Stimulated activated CD8-positive, alpha-beta memory T cell treated with anti-CD3 and anti-CD28 coated beads, Interleukin-12 subunit alpha, Interleukin-12 subunit beta, amount 100 ng/mL, for 1 hour (primary cell): ENCODE measurements at places on chromosomes 1 and 21.

GRCh38 chr1:24294228-24294672, 24.9 kb upstream of the GRHL3 start:
- DNase-seq: no peak

GRCh38 chr1:56754708-56755479, 64.3 kb downstream of the FYB2 start:
- no peak for DNase-seq

DNA sequence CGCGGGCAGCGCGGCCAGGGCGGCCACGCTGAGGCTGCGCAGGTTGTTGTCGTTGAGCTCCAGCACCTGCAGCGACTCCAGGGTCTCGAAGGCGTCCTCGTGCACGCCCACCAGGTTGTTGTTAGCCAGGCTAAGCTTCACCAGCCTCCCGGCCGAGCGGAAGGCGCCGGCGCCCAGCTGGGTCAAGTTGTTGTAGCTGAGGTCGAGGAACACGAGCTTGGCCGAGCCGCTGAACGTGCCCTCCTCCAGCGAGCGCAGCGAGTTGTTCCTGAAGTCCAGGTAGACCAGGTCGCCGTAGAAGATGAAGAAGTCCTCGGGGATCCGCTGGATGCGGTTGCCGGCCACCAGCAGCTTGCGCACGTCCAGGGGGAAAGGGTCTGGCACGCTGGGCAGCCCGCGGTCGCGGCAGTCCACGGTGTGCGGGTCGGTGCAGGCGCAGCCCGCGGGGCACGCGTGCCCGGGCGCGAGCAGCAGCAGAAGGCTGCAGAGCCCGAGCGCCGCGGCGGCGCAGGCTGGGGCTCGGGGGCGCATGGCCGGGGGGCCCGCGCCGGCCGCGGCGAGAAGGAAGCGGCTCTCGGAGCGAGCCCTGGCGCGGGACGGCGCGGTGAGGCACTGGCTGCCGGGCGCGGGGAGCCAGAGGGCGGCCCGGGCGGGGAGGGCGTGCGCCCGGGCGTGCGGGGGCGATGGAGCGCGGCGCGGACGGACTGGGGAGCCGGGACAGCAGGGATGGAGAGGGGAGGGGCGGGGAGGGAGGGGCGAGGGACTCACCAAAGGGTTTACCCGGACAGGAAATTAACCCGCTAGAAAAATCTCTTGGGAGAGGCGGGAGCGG, 524 bp downstream of the LRRC38 start:
- no peak for DNase-seq

- no peak for DNase-seq
Observed at GRCh38 chr1:104648269-104648691, 898.6 kb downstream of the AMY1C start.

GRCh38 chr1:80274256-80274655, 1267.7 kb upstream of the ADGRL4 start:
- DNase-seq: no peak

GRCh38 chr1:85047472-85048295, 616 bp downstream of the MCOLN3 start:
- no peak for DNase-seq

- no peak for DNase-seq
Observed at GRCh38 chr1:52238887-52239707, 97.2 kb downstream of the ZFYVE9 start.

GRCh38 chr1:150235294-150235851, 539 bp downstream of the ANP32E start:
- no peak for DNase-seq

DNA sequence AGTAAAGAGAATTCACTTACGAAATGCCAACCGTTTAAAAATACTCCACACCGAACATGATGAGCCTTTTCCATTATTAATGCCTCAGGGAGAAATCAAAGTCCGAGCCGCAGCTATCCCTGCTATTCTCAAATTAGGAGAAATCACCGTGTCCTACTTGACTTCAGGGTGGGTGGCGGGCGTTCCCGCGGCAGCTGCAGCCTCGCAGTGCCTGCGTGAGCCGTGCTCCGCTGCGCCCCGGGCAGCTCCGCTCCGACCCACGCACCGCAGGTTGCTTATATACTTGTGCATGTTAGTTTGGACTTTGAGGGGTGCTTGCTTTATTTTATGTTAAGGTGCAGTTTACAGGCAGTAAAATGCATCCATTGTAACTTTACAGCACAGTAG, 35.6 kb upstream of the PCBP3 start:
- no peak for DNase-seq

DNA sequence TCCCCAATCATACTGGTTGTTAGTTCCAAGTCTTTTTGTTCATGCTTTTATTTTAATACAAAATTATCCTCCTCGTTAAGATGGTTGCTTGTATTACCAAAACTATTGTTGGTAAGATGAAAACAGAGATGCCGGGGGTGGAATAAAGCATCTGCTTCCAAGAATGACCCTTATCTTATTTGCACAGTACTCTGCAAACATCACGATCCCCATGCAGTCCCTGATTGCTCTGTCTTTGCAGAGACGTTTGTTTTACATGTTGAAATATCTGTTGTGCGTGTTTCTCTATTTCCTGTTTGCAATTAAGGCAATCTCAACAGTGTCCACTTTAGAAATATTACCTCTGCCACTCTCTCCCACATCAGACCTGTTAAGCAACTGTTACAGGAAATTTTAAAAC, 141.3 kb upstream of the NCAM2 start:
- no peak for DNase-seq

GRCh38 chr1:248891758-248892157, 14.3 kb upstream of the PGBD2 start:
- no peak for DNase-seq

GRCh38 chr1:14610761-14611160, 12.3 kb downstream of the KAZN start:
- no peak for DNase-seq

GRCh38 chr1:35345439-35345981, 77.0 kb downstream of the ZMYM4 start:
- no peak for DNase-seq

DNA sequence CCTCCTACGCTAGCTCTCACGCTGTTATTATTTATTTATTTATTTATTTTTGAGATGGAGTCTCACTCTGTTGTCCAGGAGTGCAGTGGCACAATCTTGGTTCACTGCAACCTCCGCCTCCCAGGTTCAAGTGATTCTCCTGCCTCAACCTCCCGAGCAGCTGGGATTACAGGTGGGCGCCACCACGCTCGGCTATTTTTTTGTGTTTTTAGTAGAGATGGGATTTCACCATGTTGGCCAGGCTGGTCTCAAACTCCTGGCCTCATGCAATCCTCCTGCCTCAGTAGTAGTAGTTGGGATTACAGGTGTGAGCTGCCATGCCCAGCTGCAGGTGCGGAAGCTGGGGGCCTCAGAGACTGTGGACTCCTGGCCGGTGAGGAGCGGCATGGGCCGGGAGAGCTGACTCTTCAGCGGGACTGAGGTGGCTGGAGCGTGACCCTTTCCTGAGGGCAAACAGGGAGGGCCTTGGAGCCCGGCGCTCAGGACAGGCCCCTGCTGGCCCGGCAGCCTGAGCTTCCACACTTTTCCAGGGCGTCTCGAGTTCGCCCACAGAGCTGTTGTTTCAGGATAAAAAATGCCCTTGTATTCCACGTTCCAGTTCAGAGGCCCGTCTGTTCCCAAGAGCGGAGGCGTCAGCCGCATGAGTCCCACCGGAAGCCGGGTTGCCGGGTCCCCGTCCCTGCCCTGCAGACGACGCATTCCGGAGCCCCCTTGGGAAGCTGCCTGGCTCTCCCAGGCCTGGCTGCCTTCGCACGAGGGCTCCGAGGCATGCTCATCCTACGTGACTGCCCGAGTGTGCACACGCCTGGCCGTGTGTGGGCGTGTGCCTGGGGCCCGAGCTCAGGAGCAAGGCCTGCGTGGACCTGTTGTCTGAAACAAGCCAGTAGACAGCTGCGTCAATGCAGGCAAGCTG, 126.2 kb downstream of the SIK1 start:
- no peak for DNase-seq

GRCh38 chr1:5720936-5721335, 271.3 kb downstream of the NPHP4 start:
- DNase-seq: no peak

- no peak for DNase-seq
Observed at GRCh38 chr1:33007190-33008050, 29.3 kb downstream of the AK2 start.

GRCh38 chr1:33473900-33474299, 1.5 kb downstream of the ZSCAN20 start:
- no peak for DNase-seq

GRCh38 chr1:230591678-230592077, 50.6 kb upstream of the COG2 start:
- no peak for DNase-seq

DNA sequence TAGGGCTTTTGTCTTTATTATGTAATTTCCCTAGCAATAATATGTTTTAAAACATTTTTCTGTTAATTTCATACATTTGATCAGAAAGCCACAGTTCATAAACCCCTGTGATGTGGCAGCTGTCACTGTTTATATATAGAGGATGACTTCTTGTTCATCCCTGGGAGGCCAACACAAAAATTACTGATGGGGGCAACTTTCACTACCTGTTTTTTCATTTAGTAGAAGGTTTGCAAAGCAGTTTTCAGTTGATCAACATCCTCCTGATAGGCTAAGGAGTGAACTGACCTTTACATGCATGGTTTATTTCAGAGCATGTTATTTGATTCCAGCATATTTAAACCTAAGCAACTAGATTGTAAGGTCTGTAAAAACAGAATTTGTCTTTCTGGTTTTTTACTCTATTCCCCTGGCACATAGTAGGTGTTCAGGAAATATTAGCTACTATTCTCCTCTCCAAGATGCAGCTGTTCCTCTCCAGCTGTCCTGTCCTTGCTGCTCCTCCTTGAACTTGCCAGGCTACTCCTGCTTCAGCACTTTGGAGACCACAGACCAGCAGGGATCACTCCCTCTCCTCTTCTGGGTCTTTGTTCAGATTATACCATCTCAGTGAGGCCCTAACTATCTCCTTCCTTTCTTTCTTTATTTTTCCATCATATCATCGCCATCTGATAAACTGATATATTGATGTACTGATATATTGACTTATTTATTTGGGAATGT, 54.7 kb downstream of the ROR1 start:
- DNase-seq: no peak

DNA sequence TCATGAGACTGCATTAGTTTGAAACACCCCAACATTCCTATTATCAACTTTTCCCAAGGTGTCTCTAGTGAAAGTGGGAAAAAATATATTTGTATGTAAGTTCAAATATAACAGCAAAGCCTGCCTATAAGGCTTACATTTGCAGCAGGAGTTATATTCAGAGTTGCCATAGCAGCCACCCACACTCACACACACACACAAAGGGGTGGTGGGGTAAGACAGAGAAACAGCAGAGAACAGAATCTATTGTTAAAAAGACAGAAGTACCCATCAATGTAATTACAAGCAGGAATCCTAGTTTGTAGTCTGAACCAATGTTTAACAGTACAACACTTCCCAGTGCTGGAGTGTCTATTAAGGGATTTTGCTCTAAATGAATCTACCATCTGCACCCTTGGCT, 55.0 kb downstream of the PLPPR5 start:
- DNase-seq: no peak

- no peak for DNase-seq
Observed at GRCh38 chr1:52904927-52905698, 16.4 kb downstream of the ECHDC2 start.

GRCh38 chr1:46557403-46557802, 6.0 kb upstream of the KNCN start:
- DNase-seq: no peak

DNA sequence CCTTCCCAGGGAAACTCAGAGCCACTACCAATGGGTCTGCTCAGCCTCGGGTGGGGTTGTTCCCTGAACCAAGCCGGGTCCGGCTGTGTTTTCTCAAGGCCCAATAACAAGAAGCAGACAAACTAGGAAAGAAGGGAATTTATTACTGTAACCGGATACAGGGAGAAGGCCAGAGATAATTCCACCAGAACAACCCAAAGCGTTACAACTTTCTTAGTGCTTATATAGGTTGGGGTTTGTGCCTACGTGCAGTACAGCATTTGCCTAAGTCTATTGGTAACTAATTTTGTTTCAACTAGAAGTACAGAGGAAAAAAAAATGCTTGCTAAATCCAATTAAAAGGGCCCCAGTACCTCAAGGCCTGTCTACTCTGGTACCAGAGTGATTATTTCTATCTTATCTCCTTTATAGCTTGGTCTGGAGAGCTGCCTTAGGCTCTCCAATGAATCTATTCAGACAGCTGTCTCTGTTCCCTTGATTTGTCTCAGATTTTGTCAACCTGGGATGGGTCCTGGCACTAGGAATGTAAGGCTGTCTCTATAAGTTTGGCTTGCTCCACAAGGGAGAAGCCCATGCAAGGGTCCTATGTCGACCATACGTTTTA, 57.3 kb upstream of the CCDC190 start:
- DNase-seq: no peak

GRCh38 chr1:98048244-98048643, 127.4 kb upstream of the DPYD start:
- peak; percentile 34 for DNase-seq

- no peak for DNase-seq
Observed at GRCh38 chr1:94422115-94422820, 4.1 kb downstream of the ABCD3 start.

- no peak for DNase-seq
Observed at GRCh38 chr1:151840421-151840820, 801 bp upstream of the C2CD4D start.

DNA sequence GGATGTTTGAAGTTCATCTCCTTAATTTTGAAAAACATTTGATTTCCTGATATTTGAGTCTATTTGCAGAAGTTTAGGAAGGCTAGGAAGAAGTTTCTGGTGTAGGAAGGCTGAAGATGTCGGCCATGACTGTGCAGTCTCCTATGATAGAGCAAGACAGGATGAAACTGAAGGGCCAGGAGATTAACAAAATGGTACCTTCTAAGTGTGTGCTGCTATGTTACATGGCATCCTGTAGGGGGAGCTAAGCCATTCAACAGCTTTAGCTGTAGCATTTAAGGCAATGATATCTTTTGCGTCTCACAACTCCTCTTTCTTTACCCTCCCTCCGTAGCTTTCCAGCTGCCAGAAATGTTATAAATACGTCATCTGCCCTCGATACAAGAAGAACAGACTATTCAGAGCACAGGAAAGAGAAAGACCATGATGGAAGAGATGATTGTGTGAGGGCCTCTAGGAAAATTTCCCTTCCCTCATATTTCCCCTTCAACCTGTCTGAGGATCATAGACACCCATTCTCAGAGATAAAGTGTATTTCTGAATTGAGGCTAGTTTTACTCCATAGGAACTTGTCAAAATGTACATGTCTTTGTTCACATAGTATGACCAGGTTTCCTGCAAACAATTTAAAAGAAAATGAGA, 61.1 kb downstream of the XCL1 start:
- no peak for DNase-seq

- no peak for DNase-seq
Observed at GRCh38 chr1:155912056-155912536, 947 bp upstream of the RIT1 start.

DNA sequence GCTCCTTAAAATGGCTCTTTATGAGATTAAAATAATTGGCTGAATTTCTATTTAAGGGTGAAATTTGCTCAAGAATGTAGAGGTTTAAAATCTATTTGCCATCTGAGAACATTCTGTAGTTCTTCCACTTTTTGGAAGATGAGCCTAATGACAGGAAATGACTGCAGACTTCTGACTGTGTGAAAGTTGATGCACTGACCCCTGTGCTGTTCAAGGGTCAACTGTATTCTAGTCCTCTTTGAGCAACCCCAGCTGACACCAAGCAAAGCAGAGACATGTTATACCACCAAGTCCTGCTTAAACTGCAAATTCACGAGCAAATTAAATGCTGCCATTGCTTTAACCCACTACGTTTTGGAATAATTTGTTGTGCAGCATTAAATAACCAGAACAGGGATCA, 26.6 kb downstream of the DDAH1 start:
- no peak for DNase-seq

GRCh38 chr1:206921772-206922265, at the start of gene FCMR:
Gene FCMR (minus strand): TSS chr1:206921941. CDS start chr1:206921854, 87 bp downstream.
- peak; percentile 39 for DNase-seq
